M059J (cell line): ENCODE measurements at places on chromosomes 2 and 18. TPM values are rescaled to one million over a fixed set of nuclear protein-coding genes. Genes with fewer than 3 reads are reported as not detected.

DNA sequence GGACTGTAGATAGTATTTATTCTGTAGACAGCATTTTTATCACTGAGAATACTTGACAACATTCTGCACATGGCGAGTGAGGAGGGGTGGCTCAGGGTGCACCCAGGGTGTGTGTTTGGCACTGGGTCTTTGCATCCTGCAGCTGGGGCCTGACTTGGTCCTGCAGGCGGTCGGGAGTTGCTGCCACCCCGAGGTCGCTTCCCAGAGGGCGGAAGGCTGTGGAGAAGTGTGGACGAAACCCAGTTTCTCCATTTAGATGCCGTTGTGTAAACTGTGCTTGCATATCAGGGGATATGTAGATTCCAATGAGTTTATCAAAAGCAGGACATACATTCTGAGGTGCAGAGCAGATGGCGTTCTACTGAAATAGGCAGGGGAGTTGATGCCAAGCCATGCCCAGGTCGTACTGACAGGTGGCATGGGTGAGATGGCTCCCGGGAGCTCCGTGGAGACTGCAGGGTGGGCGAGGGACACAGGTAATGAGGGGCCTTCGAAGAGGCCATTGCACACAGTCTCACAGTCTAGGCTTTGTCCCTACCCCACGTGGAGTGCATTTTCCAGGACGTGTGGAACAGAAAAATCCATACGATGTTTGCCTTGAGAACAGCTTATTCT is 74.5 kb downstream of the RTP5 start:
- DNase-seq, result no peak

GRCh38 chr2:29238497-29238896 is 123.3 kb downstream of the CLIP4 start:
- peak; percentile 32 for DNase-seq

Gene ABCG8
- total RNA-seq, result not detected in 2 replicates

DNA sequence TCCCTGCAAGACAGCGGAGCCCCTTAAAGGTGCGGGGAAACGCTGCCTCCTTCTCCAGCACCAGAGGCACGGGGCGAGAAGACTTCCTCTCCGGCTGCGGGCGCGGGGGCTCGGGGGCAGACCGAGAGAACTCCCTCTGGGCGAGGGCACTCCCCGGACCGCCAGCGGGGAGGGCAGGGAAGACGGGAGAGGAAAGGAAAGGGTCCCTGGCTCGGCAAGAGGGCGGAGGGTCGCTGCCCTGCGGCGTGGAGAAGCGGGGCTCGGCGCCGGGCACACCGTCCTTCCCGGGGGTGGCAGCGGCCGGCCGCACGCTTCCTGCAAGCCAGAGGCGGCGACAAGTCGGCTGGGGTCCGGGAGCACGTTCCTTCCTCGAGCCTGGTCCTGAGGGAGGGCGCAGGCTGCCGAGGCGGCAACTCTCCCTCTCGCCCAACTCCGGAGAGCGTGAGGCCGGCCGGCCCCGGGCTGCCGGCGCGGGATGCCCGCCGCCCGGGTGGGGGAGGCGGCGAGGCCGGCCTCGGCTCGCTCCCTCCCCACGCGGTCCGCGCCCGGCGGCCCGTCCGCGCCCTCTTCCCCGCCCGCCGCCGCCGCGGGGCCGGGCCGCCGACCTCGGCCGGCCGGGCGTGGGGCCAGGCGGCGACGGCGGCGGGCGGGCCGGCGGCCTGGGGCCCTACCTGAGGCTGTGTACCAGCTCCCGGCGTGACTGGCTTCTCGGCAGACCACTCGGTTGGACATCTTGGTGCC is 1.1 kb downstream of the MEMO1 start:
- peak; percentile 33 for DNase-seq

Gene GAREM1
- 0.02 and 0.17 TPM in 2 replicates for total RNA-seq

Gene MAT2A
- 42.2 and 72.4 TPM in 2 replicates for total RNA-seq

DNA sequence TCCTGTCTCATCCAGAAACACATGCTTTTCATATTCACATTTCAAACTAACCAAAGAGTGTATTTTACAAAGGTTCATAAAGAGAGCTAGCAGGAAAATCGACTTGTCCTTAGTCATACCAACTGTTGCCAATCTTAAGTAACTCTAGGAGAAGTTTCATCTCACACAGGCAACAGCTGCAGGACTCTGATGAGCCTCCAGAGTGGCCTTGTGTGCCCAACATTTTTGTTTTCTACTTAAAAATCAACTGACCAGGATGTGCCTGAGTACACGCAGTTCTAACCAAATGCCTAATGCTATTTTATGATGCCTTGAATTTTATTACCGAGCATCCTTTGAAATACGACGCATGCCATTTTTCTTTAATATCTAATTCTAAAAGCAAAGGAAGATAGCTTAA is 595.9 kb upstream of the LRRTM4 start:
- peak; percentile 11 for DNase-seq

DNA sequence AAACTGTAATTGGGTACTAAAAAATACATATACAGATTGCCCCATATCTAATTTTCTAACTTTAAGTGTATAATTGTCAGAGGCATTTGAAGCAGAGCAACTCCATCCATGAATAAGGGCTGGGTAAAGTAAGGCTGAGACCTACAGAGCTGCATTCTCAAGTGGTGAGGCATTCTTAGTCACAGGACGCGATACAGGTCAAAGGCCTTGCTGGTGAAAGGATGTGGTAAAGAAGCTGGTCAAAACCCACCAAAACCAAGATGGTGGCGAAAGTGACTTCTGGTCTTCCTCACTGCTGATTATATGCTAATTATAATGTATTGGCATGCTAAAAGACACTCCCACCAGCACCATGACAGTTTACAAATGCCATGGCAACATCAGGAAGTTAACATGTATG is 50.0 kb downstream of the SLC8A1 start:
- DNase-seq, result peak; percentile 96

GRCh38 chr2:199409759-199410529 is 47.8 kb downstream of the SATB2 start:
- DNase-seq, result peak; percentile 63

GRCh38 chr18:57095884-57096283 is 51.0 kb upstream of the BOD1L2 start:
- DNase-seq, result peak; percentile 3

Gene DNAH7
- 0.64 and 1.1 TPM in 2 replicates for total RNA-seq

DNA sequence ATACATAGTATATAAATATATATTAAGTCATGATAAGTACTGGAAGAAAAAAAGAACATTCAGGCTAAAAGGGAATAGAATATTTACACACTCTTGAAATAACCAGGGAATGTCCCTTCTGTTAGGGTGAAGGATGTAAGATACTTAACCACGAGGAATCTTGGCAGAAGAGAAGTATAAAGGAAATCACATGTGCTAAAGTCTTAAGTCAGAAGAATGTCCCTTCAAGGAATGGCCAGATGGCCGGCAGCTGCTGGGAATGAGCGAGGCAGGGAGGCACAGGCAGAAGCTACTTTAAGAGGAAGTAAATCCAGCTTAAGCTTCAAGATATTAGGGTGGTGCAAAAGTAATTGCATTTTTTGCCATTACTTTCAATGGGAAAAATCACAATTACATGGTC is 5.5 kb downstream of the CCDC102B start:
- peak; percentile 32 for DNase-seq

GRCh38 chr2:199603721-199604291 is 146.1 kb upstream of the SATB2 start:
- DNase-seq, result peak; percentile 44

DNA sequence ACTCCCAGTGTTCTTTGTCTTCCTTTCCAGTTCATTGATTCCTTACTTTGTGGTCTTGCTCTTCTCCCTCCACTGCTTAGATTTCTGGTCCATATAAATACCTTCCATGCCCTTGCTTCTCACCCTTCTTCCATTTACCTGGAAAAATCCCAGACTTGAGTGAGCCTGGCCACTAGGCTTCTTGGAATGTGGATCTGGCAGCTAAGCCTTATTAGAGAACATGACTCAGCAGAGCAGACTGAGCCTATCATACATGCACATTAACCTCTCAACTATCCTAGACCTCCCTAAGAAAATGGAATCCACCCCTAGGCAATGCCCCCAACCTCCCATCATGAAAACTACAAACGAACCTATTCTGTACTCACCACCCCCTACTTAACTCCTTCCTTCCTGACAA is 127.7 kb downstream of the RHBDD1 start:
- DNase-seq, result peak; percentile 95

DNA sequence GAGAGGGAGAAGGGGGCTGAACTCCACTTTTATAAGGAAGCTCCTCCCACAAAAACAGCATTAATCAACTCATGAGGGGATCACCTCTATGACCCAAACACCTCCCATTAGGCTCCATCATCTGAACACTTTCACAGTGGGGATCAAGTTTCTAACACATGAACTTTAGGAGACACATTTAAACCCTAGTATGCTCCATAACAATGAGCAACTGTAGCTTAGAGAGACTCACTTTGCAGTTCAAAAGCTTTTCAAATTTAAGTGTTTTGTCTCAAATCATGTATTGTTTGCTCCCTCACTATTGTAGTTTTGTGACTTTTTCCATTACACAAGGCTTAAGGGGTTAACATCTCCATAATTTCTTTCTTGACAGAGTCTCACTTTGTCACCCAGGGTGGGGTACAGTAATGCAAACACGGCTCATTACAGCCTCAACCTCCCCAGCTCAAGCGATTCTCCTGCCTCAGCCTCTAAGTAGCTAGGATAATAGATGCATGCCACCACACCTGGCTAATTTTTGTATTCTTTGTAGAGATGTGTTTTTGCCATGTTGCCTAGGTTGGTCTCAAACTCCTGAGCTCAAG is 352.7 kb upstream of the CDH20 start:
- DNase-seq, result no peak

Gene AQP12A
- total RNA-seq, result not detected in 2 replicates

- peak; percentile 71 for DNase-seq
Measured at GRCh38 chr2:41736105-41736567, 311.7 kb upstream of the PKDCC start.

DNA sequence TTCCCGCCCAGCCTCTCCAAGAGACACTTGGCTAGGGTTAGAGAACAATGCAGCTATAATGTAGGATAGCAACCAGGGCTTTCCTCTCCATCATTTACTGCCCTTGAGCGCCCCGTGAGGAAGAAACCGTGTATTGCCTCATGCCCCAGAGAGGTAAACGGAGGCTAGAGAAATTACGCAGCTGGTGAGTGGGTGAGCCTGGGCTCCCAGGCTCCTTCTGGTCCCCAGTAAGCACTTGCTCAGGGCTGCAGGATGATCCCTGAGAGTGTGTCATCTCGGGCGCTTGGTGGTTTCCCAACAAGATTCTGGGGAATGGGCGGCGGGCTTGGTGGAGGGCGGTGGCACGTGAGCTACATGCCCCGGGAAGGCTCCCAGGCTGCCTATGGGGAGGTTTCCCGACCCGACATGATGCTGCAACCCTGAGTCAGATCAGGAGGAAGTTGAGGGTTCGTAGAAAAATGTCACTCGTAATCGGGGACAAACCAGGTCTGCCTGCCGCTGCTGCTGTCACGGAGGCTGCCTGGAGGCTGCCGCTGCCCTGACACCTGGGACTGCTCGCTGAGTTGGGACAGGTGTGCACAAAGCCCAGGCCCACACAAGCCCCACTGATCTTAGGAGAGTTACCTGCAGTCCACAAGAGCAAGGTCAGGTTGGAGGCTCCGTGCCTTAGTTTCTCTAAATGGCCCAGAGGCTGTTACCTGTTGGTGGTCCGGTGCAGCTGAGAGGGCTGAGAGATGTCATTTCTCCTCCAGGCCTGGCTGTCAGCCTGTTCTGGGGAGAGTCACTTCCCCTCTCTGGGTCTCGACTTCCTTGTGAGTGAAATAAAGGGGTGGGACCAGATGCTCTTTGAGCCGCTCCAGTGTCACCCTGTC is at the start of gene GPR55:
GPR55 (minus strand) TSS at position 773 of the 872 bp plus-strand sequence. CDS start 14,280 bp downstream, outside the sequence.
- no peak for DNase-seq

DNA sequence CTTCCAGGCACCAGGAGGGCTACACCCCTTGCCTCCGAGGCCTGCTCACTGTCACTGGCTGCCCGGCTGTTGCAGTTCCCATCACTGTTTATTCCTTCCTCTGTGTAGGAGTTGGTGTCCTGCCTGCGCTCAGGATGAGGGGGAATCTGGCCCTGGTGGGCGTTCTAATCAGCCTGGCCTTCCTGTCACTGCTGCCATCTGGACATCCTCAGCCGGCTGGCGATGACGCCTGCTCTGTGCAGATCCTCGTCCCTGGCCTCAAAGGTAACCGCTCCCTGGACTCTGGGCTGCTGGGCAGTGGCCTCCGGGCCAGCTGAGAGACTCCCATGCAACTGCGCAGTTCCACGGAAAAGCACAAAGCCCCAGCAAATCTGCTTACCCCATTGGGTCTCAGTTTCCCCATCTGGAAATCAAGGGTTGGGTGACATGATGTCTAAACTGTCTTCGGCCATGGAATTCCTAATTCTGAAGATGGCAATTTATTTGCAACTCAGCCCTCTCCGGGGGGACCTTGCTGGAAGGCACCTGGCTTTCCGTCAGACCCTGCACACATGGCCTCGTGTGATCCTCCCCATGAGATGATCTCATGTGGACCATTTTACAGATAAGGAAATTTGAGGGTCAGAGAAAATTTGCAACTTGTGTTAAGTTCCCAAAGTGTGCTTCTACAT is 9.4 kb downstream of the COLEC11 start:
- no peak for DNase-seq

Gene SKOR2
- total RNA-seq, result not detected in 2 replicates

- no peak for DNase-seq
Measured at GRCh38 chr18:35524226-35524625, 26.5 kb upstream of the INO80C start.

GRCh38 chr2:218786133-218786532 is 4.2 kb downstream of the CYP27A1 start:
- no peak for DNase-seq

- DNase-seq, result no peak
Measured at GRCh38 chr2:216878072-216878471, 18.2 kb upstream of the TNP1 start.

DNA sequence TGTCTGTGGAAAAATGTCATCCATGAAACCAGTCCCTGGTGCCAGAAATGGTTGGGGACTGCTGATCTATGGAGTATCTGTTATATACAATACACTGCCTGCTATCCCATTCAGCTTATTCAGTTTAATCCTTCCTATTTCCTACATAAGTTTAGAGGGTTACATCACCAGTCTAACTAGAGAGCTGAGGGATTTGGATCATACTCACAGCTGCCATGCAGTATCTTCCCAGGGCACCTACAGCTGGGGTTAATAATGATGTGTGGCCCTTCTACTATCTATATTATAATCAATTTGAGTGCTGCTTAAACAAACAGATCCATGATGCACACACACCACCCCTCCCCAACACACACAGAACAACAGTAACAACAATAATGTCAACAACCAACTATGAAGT is 524.0 kb downstream of the LRRTM4 start:
- DNase-seq, result no peak

DNA sequence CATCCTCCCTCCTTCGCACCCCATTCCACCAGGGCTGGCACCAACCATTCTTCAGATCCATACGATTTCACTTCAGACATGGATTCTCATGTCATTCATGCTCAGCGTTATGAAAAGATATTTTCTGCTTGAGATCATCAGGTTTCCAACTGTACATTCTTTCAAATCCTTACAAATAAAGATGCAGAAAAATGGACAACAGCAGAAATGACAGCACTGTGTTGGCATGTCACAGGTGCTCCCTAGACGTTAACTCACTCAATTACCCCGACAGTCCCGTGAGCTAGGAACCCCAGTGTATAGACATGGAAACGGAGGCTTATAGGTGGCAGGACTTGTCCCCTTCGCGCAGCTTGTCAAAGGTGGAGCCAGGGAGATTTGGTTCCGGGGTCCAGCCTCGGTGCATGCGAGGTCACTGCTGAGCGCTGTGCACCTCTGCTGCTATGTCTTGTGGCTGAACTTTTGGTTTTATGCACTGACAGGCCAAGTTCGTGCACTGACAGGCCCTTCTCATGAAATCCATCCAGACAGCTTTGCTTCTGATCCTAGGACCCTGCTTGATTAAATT is 17.7 kb downstream of the FHL2 start:
- no peak for DNase-seq
